Stimulated activated CD8-positive, alpha-beta memory T cell treated with anti-CD3 and anti-CD28 coated beads, Interleukin-4, amount 100 ng/mL, for 24 hours (primary cell): ENCODE measurements at places on chromosomes 3 and 15.

GRCh38 chr3:105448338-105448982 is 81.8 kb downstream of the ALCAM start:
- no peak for DNase-seq

GRCh38 chr3:150631515-150632221 is 28.5 kb downstream of the SELENOT start:
- no peak for DNase-seq

DNA sequence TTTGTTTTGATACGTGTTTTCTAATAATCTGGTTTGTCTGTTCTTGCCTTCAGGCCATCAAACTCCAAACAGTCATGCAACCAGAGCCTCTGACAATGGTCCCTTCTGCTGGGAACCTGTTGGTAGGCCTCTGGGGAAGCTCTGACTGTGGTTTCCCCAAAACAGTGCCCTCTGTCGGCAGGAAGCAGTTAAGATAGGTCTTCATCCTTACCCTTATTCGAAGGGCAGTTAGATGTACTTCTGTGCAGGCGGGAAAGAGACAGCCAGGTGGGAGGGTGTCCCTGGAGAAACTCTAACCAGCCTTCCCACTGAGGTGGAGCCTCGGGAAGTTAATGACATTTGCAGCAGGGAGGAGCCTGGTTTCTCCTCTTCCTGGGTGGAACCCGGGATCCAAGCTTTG is 81.6 kb upstream of the CHMP2B start:
- no peak for DNase-seq

DNA sequence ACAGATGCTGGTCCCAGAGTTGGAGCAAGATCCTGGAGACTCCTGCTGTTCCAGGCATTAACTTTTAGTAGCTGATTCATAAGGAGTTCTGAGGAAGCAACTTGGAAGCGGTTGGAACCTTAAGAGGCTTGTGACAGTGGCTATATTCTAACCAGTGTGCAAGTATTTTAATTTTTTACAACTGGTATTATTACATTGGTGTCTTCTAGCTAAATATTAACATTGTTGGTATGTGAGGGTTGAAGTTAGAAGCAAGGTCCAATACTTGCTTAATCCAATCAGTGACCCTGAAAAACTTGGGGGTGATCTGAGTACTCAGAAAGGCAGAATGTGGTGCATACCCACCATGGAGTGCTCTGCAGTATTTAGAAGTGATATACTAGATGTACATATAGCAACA is 1.5 kb upstream of the OR4F15 start:
- DNase-seq = no peak

DNA sequence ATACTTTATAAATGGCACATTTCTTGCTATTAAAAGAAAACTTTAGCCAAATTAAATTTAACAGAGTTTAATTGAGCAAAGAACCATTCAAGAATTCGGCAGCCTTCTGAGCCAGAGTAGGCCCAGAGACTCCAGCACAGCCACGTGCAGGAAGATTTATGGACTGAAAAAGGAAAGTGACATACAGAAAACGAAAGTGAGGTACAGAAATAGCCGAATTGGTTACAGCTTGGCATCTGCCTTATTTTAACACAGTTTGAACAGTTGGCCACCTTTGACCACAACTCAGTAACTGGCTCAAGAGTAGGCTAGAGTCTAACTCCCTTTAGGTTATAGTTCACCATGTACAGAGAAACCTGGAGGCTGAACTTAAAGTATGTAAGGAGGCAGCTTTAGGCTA is 17.6 kb downstream of the CFAP44 start:
- no peak for DNase-seq

GRCh38 chr3:125556314-125556713 is 36.3 kb upstream of the SNX4 start:
- no peak for DNase-seq

DNA sequence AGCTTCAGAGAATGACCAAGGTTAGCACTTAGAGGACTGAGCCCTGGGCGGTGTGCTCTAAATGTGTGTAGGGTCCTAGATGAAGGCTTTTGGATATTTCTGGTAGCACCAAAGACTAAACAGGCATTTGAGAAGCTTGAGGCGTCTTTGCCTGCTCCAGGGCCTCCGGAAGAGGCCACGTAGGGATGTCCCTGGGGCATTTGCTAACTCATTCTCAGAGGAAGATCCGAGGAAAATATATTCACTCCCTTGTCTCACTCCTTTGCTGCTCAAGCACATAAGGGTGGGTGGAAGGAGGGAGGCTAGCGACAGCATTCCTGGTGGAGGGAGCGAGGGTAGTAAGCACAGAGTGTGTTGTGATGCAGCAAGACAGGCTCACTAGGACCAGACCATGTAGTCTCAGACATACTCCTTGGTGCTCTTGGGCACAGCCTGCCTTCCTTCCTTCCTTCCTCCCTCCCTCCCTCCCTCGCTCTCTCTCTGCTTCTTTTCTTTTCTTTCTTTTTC is 38.5 kb upstream of the XCR1 start:
- no peak for DNase-seq
